Endothelial cell of coronary artery (primary cell): ENCODE measurements at places on chromosomes 5 and 9. TPM values are rescaled to one million over a fixed set of nuclear protein-coding genes. Genes with fewer than 3 reads are reported as not detected.

The PCDHA9 gene
- total RNA-seq, result 0.09 TPM in 2 replicates

The TMEM171 gene
- 7.0 and 8.3 TPM in 2 replicates for total RNA-seq

The SLC4A9 gene
- total RNA-seq, result not detected in 2 replicates

The ROR2 gene
- total RNA-seq, result not detected in 2 replicates

The GFI1B gene
- not detected in 2 replicates for total RNA-seq
